ENCODE measurements at places on chromosomes 13 and 19.

GRCh38 chr19:55962186-55962585, 14.6 kb downstream of the NLRP8 start:
- DNase-seq = no peak

- DNase-seq = no peak
Observed at GRCh38 chr13:109804654-109805053, 18.3 kb upstream of the IRS2 start.

DNA sequence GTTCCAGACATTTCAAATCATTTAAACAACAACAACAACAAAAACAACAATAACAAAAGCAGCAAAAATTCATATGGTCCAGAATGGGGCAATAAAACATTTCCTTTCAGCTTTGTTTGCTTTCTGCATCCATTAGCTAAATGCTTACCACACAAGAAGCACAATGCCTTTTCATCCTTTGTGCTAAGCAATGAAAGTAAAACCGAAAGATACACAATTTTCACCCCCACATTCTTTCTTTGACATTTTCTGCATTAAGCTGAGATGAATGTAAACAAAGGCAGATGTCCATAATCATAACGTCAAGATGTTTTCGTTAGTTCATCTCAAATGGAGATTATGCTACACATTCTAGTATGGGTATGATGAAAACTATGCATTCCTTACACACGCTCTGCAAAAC, 568.5 kb downstream of the SLITRK6 start:
- peak; percentile 54 for DNase-seq

GRCh38 chr19:12777217-12778016, 2.1 kb upstream of the HOOK2 start:
- DNase-seq = no peak

DNA sequence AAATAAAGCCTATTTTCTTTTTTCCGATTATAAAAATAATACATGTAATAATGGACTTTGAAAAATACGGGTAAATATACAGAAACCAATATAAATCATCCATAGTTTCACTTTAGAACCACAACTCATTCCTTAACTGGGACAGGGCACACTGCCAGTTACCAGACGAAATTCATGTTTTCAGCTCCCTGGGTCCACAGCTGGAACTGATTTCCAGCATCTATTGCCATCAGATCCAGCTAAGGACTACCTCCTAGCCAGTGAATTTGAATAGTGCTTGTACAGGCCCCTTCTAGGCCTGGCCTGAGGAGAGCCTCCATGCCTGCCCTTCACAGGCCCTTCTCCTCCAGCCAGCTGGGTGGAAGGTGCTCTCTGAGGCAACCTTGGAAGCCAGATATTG, 30.0 kb upstream of the ATP12A start:
- DNase-seq = no peak

GRCh38 chr13:29847501-29847983, 2.9 kb downstream of the UBL3 start:
- peak; percentile 27 for DNase-seq

GRCh38 chr13:100725472-100725871, 50.9 kb upstream of the TMTC4 start:
- no peak for DNase-seq

- DNase-seq = peak; percentile 100
Observed at GRCh38 chr19:41397086-41398049, at the start of the genes BCKDHA and EXOSC5. BCKDHA (plus strand) TSS chr19:41397818; CDS start chr19:41397828, 10 bp downstream. EXOSC5 (minus strand) TSS chr19:41397359; CDS start chr19:41397328, 31 bp downstream.

- no peak for DNase-seq
Observed at GRCh38 chr13:27170221-27170515, 1.4 kb downstream of the USP12 start.

DNA sequence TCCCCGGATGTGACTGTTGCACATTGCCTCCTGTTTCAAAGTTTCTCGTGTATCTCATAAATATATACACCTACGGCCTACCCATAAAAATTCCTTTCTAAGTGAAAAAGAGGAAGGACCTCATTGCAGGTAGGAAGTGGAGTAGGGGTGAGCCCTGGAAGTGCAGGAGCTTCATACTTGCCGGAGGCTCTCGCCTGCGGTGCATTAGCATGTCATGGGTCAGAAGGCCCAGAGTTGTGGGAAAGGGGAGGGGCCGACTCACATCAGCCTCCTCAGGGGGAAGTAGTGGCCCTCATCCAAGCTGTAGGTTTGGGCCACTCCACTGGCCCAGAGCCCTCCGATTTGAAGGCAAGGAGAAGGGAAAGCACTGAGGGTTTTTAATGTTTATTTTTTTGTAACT, 26.0 kb upstream of the IRS2 start:
- DNase-seq = no peak

DNA sequence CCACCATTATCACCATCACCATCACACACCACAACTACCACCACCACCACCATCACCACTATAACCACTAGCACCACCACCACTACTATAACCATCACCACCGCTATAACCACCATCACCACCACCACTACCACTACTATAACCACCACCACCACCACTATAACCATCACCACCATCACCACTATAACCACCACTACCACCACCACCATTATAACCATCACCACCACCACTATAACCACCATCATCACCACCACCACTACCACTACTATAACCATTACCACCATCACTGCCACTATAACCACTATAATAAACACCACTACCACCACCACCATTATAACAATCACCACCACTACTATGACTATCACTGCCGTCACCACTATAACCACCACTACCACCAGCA, 173.2 kb downstream of the DCLK1 start:
- DNase-seq = no peak

DNA sequence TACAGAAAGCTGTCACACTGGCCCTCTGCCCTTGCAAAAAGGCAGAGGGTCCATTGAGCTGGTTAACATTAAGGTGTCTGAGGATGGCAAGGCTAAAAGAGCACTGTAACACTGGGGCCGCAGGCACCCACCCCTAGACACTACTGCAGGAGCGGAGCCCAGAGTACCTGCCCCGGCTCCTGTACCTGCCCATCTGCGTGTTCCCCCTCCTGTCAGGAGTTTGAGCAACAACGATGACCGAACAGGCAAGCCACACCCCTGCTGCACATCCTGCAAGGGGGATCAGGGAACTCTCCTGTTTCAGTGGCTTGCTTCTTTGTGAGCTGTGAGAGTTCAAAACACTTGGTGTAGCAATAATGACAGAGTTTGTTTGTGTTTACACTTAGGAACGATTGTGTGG, 117.4 kb upstream of the STARD13 start:
- DNase-seq = no peak

DNA sequence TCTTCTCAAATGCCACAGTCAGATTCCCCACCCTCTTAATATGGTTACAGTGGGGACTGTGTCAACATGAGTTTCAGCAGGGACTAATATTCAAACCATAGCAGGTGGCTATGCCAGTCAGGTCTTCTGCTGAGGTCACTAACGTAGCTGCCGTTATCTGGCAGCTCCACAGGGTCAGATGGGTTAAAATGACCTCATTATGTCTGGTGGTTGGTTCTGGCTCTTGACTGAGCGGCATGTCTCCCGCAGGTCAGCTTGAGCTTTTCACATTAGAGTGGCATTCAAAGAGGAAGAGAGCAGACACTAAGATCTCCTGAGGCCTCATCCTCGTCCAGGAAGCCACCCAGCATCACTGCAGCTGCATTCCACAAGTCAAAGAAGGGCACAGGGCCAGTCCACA, 21.4 kb upstream of the IPO5 start:
- no peak for DNase-seq

- DNase-seq = no peak
Observed at GRCh38 chr13:44417876-44418275, 44.3 kb downstream of the SERP2 start.
